ENCODE measurements at places on chromosomes 6 and 20. TPM values are rescaled to one million over a fixed set of nuclear protein-coding genes. Genes with fewer than 3 reads are reported as not detected.

GRCh38 chr6:42781796-42782688 lies at the start of gene BICRAL:
TSS of gene BICRAL (plus strand) at chr6:42782052. CDS start at chr6:42822023, 39,971 bp downstream.
- DNase-seq: peak; percentile 39

The TASP1 gene
- total RNA-seq: 9.0 TPM

The CCN6 gene
- not detected for total RNA-seq

The CALHM5 gene
- 0.05 TPM for total RNA-seq

The ATF6B gene
- 26.2 TPM for total RNA-seq

The PHF1 gene
- total RNA-seq: 18.8 TPM

The TRAPPC3L gene
- total RNA-seq: not detected

The DEFB124 gene
- not detected for total RNA-seq

DNA sequence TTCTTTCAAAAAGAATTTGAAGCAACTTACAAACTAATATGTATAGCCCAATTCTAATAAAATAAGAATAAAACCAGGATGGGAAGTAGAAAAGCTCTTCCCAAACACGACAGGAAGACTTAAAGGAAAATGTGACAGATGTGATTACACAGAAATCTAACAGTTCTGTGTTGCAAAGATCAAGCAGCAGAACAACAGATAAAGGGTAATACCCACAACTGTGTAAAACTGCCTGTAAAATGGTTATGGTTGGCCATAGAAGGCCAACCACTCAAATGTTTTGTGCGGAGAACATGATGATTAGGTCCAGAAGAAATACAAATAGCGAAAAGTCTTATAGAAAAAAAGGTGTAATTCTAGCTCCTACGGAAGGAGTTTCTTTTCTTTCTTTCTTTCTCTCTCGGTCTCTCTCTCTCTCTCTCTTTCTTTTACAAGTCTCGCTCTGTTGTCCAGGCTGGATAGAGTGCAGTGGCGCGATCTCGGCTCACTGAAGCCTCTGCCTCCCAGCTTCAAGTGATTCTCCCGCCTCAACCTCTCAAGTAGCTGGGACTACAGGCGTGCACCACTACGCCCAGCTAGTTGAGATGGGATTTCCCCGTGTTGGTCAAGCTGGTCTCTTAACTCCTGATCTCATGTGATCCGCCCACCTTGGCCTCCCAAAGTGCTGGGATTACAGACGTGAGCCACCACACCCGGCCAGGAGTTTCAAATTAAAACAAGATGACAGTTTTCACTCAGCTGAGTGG lies 128.5 kb downstream of the QRSL1 start:
- no peak for DNase-seq

GRCh38 chr6:6994796-6995195 lies 113.0 kb upstream of the RREB1 start:
- no peak for DNase-seq

DNA sequence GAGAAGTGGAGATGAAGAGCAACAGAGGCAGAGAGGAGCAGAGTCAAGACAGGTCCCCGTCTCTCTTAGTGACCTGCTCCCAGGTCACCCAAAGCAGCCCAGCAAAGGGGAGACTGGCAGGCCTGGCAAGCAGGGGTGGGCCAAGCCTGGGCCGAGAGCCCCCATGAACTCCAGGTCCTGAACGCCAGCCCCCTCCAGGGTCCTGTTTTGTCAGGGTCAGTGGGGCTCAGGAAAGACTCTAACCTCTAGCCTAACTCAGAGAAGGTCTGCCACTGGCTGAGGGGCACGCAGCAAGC lies 1.2 kb downstream of the NECAB3 start:
- DNase-seq: no peak

GRCh38 chr6:143408787-143409162 lies 41.7 kb downstream of the ADAT2 start:
- no peak for DNase-seq

DNA sequence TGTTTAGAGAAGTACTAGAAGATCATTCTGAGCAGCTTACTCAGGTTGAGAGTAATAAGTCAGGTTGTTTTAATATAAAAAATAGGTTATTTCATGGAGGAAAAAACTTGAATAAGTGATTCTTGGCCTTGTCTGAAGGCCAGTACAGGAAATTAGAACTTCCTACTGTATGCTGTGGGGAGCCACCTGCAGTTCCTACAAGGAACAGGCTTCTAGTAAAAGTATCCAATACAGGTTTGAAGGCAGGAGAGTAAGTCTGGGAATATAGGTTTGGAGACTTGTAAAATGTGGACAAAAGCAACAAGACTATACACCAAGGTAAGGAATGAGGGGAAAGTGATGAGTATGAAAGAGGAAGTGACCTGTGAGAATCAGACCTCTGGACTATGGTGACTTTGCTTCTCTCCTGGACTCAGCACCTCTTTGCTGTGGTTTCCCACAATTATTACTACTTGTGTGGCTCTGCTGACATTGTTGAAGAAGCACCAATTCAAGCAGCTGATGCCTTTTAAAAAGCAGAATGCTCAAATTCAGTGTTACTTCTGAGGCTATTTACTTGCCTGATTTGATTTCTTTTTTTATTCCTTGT lies 278.6 kb downstream of the TBC1D7 start:
- no peak for DNase-seq

The WFDC12 gene
- not detected for total RNA-seq

DNA sequence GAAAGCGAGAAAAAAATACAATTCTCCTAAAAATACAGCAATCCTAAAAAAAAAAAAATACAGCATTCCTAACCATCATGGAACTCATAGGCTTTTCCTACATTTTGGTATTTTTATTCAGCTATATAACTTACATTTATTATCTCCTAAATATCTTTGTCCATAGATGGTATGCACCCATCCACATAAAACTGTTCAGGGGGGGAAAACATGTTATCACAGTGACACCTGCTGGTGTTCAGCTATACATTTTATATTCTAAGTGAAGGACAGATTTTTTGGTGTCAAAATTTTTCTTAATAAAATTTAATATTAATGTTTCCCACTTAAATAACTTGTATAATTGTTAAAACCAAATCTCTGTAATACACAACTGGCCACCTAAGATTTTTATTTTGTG lies 58.0 kb downstream of the BLOC1S5 start:
- DNase-seq: peak; percentile 30

The BTN1A1 gene
- not detected for total RNA-seq

GRCh38 chr6:159679091-159680077 lies 13.7 kb downstream of the SOD2 start:
- DNase-seq: no peak

GRCh38 chr20:48489046-48489463 lies 338.7 kb downstream of the PREX1 start:
- DNase-seq: no peak

- no peak for DNase-seq
Observed at GRCh38 chr20:32457479-32457986, 99.4 kb downstream of the ASXL1 start.

- DNase-seq: no peak
Observed at GRCh38 chr6:129969064-129969463, 49.3 kb upstream of the L3MBTL3 start.

The CST2 gene
- total RNA-seq: not detected

DNA sequence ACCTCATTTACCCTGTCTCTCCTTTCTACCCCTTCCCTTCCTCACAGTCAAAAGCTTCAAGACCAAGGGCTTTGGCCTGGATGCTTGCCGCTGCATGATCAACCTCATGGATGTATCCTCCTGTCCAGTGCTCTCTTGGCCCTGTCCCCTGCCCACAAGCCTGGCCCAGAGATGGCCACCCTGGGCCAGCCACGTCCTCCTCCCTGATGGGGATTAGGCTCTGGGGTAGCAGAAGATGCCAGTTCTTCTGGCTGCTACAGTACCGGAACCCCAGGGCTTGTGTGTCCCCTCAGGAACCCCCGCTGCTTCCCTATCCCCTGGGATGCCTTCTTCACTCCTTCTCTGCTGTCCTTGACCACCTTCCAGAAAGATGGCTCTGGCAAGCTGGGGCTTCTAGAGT lies 22.3 kb downstream of the CAPN11 start:
- no peak for DNase-seq

DNA sequence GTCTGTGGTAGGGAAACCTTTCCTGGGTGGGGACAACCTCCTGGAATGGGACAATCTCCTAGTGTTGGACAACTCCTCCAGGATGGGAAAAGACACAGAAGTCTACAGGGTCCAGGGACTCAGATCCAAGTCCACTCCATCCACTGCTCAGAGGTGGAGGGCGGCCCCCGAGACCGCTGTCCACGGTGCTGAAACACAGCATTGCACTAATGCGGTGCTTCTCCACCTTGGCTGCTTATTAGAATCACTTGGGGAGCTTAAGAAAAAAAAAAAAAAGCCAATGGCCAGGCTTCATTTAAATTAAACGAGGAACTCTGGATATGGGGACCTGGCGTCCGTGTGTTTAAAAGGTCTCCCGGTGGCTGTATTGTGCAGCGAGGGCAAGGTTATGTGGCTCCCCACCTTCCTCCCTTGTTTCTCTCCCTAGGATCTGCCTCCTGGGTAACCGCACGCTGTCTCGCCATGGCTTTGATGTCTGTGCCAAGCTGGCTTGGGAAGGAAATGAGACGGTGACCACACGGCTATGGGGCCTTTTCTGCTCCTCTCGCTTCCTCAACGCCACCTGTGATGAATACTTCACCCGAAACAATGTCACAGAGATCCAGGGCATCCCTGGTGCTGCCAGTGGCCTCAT lies 12.0 kb downstream of the SLC12A5 start:
- peak; percentile 36 for DNase-seq

- no peak for DNase-seq
Observed at GRCh38 chr20:61328911-61329558, 77.0 kb downstream of the CDH4 start.

The PROCR gene
- total RNA-seq: 178 TPM

GRCh38 chr6:35897036-35897435 lies 23.9 kb downstream of the SRPK1 start:
- no peak for DNase-seq

The MOG gene
- not detected for total RNA-seq

- DNase-seq: no peak
Observed at GRCh38 chr6:9657994-9658393, 756.9 kb downstream of the TFAP2A start.

GRCh38 chr20:48799328-48800105 lies 28.3 kb downstream of the PREX1 start:
- no peak for DNase-seq

DNA sequence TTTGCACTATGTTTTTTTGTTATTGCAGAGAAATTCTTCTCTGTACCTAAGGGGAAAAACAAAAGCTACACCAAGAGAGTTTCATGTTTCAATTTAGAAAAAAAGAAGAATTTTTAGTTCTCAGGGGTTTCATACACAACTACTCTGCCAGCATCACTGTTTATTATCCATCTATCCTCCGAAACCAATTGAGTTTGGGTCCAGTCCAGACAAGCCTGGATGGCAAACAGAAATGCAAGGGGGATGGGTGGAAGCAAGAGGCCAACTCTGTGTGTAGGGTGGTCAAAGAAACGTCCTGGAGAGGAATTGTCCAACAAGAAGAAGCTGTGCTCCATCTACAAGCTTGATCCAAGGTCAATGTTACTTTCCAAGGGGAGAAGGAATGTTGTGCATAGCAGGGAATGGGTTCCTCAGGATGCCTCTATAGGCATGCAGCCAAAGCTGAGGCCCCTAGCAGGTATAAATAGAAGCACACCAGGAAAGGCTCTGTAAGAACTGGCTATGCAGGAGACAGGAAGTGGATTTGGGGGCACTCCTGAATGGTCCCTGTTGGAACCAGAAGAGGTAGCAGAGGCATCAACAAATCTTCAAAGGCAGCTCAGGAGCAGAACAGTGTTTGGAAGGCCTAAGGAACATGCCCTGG lies 64.4 kb downstream of the FILIP1 start:
- no peak for DNase-seq
